ENCODE measurements at places on chromosomes 12 and 14.

- no peak for DNase-seq
Observed at GRCh38 chr12:66944365-66944764, 265.5 kb upstream of the GRIP1 start.

DNA sequence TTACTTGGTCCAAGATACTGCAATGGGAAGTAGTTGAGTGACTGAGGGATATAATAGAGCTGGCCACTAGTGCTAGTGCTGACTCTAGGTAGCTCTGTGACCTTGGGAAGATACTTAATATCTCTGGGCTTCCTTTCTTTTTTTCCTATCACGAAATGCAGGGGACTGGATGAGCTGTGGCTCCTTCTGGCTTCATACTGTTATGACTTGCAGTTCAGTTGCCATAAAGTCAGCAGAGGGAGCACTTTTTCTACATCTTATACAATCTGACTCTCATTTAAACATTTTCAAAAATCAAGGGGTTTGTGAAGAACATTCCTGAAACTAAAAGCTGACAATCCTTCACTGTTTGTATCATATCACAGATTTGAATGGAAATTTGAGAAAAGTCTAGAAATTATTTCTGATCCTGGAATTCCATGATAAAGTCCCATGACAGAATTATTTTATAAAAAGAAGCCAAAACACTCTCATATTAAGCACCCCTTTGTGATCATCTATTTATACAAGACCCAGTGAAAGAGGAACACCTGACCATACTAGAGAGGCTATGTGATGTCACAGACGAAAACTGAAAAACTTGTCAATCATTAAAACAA, 5.3 kb downstream of the BHLHE41 start:
- DNase-seq: no peak

DNA sequence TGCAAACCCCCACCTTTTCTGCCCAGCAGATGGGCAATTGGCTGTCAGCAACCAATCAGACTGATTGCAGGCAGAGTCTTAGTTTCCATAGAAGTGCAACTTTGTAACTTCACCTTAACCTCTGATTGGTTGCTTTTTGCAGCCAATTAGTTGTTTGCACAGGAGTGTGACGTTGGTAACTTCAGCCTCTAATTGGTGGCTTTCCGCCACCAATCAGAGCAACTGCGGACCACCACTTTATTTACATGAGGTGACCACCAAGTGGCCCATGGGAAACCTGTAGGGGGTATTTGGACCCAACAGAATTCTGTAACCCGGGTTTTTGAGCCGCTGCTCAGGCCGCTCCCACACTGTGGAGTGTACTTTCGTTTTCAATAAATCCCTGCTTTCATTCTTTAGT, 32.3 kb downstream of the CDKN1B start:
- DNase-seq: no peak

- DNase-seq: no peak
Observed at GRCh38 chr12:89695100-89695499, 13.5 kb downstream of the ATP2B1 start.

DNA sequence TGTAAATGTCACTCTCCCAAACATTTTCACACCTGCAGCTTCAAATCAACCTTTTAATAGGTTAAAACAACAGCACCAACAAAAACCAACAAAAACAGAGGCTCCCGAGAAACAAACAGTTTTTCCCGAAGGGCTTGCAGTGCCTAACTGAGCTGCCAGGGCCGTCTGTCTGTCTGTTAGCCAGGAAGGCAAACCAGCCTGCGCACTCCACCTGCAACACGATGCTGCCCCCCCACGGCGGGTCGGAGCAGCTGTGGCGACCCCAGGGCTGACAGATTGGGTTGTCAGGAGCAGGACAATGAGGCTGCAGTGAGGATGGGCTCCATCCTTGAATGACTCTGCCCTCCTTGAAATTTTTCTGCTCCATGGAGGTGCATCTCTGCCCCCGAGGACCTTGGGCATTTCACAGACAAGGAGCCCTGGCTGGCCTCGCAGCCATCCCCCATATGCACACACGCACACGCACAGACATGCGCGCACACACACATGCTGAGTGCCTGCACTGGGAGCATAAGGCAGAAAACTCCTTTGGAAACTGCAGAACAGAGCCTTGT, 2.6 kb downstream of the RTL1 start:
- no peak for DNase-seq

- DNase-seq: no peak
Observed at GRCh38 chr14:76274324-76274723, 101.6 kb upstream of the ESRRB start.

- no peak for DNase-seq
Observed at GRCh38 chr12:54047160-54047963, 6.3 kb upstream of the HOXC4 start.

DNA sequence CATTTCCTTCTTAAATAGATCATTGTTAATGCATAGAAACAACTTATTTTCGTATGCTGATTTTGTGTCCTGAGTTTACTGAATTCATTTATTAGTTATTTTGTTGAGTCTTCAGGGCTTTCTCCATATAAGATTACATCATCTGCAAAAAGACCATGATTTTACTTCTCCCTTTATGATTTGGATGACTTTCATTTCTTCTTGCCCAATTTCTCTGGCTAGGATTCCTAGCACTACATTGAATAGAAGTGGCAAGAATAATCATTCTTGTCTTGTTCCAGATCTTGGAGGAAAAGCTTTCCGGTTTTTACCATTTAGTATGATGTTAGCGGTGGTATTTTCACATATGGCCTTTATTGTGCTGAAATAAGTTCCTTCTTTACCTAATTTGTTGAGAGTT, 303.0 kb upstream of the RTL1 start:
- no peak for DNase-seq

GRCh38 chr14:35197015-35197414, 74.7 kb downstream of the PRORP start:
- DNase-seq: no peak

GRCh38 chr12:43113135-43113534, 438.9 kb downstream of the ADAMTS20 start:
- no peak for DNase-seq

DNA sequence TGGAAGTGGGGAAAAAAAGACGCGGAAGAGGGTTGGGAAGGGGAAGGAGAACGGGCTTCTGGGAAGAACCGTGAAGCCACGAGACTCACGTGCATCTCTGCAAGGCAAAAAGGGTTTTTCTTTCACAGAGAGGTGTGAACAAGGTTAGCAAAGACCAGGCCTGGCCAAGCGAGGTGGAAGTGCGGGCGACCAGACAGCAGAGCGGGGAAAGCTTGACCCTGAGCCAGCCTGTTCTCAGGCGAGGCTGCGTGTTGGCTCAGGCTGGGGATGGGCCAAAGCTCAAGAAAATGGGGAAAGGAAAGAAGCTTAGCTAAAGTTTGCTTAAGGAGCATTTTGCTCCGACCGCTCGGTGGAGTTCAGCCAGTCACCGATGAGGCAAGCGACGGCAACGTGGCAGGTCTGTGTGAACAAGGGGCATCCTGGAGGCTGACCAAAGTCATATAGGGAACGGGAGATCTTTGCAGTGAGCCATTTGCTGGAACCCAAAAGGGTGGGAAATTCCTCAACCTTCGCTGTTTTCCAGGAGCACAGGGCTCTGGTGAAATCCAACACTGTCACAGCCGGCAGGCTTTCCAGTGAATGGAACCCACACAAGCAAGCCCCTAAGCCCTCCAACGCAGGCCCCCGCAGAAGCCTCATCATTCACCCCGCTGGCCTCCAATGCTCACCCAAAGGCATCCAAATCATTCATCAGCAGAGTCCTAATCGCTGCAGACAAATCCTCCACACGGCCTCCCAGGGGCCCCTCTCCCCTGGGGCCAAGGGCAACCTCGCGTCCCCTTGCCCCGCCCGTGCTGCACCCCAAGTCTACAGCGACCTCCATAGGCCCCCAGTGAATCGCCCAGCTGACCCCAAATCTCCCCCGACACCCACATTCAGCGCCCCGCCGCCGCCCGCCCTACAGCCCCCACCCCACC, 754 bp downstream of the ZNF605 start:
- no peak for DNase-seq

DNA sequence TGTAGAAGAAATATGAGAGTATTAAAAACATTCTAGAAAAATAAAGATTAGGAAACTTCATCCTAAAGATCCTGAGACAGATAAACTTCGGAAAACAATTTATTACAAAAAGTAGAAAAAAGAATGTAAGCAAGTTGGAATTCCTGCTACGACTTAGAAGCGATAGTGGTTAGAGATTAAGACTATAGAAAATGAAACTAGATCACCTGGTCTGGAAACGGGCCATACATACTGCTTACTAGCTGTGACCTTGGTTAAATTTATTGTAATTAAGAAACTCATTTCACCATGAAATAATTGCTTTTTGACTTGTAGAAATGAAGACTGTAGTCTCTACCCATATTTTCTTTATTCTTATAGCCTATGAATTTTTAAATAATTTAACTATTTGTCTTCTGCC, 614.1 kb downstream of the SLC16A7 start:
- no peak for DNase-seq

DNA sequence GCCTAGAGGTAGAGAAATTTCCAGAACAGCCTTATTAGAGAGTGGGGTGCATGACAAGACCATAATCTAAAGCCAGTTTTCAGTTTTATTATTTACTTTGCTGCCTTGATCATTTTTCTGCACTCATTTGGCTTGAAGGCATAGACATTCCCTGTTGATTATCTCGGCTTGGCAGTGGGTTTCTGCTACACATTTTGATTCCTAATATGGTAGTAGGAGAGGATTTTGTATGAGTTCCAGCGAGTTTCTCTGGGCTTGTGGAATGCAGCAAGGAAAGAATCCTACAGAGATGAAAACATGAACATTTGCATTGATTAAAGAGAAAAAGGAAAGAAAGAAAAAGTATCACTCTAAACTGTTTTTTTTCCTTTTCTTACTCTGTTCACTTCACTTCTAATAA, 281.2 kb downstream of the PAWR start:
- DNase-seq: no peak

GRCh38 chr12:9341260-9341585, 133.0 kb upstream of the PZP start:
- no peak for DNase-seq

DNA sequence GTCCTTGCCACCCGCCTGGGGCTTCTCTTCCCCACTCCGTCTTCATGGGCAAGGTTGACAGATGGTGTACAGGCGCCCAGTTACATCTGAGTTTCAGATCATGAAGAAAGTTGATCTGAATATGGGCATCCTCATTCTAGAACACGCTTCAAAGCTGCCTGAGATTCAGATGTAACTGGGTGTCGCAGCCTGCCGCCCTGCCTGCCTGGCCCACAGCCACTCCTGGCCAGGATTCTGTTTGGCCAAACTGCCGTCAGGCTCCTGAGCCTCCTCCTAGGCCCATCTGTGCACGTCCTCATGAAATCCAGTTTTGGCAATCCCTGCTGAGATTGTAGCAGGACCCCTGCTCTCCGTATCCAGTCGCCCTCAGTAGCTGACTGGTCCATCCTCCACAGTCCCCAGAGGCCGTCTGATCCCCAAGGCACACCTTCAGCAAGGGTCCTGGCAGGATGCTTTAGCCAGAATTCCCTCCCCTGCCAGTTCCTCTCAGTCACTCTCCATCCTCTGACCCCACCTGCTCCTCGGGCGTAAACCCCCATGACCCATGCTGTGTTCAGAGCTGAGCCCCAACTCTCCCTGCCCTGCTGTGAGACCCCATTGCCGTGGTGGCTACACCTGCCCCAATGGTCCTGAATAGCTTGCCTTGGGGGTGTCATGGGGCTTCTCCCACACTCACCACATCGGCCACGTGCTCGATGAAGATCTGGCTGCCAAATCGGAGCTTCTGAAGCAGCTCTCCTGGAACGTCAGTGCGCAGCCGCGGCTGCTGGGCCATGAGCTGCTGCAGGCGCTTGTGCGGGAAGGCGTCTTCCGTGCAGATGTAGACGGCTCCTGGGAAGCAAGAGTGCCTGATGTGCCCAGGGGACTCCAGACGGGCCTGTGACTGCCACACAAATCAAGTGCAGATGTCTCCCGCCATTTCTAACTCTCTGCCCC, 12.5 kb downstream of the XRCC3 start:
- no peak for DNase-seq

DNA sequence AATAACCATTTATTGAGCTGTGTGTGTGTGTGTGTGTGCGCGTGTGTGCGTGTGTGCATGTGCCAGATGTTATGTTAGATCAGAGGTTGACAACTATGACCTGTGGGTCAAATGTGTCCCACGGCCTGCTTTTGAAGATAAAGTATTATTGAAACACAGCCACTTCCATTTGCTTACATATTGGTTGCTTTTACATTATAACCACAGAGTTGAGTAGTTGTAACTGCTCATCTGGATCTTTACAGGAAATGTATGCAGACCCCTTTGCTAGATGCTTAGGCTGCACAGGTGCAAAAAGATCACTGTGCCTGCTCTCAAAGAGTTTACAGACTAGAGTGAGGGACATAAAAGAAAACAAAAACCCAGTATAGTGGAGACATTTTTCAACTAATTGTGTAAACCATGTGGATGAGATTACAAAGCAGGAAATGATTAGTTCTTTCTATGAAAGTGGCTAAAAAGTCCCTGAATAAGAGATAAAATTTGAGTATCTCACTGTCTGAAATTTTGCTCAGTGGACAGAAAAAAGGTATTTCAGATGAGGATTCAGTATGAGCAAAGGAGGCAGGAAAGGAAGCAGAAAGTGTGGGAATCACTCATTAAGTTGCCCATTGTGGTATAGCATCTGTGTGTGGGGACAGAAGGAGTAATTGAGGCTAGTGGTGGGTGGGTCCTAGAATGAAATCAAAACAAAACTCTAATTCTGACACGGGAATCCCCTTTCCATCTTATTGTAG, 188.4 kb downstream of the PAH start:
- no peak for DNase-seq

DNA sequence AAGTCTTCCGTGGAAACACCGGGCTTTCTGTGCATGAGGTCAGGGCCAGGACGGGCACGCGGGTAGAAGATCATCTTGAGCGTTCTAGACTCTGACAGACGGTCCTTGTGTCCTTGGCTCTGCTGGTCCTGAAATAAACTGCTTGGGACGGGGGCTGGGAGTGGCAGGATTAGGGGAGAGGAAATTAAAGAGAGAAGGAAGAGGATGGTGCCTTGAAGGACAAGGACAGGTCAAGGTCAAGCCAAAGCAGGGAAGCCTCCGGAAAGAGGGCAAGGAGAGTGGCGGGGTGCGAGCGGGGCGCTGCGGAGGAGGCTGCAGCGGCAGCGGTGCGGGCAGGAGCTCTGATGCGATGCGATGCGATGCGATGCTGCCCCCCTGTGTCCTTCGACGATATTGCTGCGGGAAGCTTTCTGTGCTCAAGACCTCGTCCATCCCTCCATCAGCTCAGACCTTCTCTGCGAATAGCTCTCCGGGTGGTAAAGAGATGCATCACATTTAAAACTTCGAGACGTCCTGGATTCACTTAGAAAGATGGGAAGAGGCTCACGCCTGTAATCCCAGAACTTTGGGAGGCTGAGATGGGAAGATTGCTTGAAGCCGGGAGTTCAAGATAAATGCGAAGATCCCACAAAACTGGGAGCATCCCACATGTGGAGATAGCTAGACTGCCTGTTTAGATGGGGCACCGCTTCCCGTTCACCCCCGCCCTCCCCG, 110.1 kb upstream of the TMEM132D start:
- no peak for DNase-seq
